ENCODE measurements at places on chromosomes 7 and 10.

GRCh38 chr10:29496341-29497162 lies 138.2 kb downstream of the SVIL start:
- DNase-seq, result no peak

GRCh38 chr7:139304517-139304916 lies 36.6 kb upstream of the FMC1 start:
- no peak for DNase-seq

- no peak for DNase-seq
These were observed 1.1 kb downstream of the ATG9B start for GRCh38 chr7:151023232-151023631.

GRCh38 chr10:77641788-77642397 lies 4.3 kb upstream of the KCNMA1 start:
- no peak for DNase-seq

DNA sequence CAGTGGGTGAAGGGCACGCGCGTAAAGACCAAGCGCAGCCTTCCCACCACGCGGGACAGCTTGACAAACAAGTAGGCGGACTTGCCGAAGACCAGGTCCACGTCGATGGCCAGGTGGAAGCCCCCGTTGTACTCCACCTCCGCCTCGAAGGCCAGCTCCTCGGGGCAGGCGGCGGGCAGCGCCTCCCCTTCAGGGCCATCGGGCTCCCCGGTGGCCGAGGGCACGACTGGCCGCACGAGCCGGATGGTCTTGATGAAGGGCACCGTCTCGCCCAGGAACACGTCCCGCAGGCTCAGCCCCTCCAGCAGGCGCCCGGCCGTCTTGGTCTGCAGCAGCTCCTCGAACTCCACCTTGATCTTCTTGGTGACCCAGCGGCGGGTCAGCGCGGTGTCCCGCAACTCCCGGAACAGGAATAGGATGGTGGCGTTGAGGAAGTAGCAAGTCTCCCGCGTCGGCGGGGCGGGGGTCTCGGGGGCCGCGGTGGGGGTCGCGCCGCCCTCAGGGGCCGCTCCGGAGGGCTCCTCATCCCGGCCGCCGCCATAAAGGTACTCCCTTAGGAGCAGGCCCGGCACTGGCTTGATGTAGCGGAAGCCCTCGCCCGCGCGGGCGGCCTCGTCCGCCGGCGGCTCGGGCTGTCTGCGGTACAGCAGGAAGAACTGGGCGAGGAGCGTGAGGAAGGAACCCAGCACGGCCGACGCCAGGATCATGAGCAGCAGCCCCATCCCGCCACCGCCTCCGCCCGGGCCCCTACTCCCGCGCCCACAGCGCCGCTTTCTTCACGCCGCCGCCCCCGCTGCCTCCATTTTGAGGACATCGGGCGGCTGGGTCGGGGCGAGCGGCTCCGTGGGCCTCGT lies 507 bp downstream of the PDZD8 start:
- no peak for DNase-seq

- no peak for DNase-seq
These were observed 5.5 kb downstream of the SKIDA1 start for GRCh38 chr10:21519941-21520436.

DNA sequence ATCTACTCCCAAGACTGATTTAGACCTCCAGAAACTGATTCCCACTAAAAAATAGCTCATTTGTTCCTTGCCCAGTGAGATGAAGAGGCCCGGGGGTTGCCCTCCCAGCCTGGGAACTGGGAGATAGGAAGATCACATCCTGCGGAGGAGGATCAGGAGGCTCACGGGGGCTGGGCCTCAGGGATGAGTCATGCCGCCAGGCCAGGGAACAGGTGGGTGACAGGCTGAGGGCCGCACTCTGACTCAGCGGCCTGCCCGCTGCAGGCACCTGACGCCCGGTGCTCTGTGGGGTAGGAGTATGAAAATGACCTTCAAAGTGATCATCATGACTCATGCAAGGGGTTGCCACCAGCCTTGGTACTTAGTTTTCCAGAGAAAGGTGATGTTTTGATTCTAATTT lies 104.5 kb upstream of the ZPBP start:
- DNase-seq, result no peak

- DNase-seq, result no peak
These were observed 39.9 kb downstream of the CHN2 start for GRCh38 chr7:29234438-29234837.

- DNase-seq, result no peak
These were observed 50.3 kb downstream of the ADCYAP1R1 start for GRCh38 chr7:31102151-31102972.

DNA sequence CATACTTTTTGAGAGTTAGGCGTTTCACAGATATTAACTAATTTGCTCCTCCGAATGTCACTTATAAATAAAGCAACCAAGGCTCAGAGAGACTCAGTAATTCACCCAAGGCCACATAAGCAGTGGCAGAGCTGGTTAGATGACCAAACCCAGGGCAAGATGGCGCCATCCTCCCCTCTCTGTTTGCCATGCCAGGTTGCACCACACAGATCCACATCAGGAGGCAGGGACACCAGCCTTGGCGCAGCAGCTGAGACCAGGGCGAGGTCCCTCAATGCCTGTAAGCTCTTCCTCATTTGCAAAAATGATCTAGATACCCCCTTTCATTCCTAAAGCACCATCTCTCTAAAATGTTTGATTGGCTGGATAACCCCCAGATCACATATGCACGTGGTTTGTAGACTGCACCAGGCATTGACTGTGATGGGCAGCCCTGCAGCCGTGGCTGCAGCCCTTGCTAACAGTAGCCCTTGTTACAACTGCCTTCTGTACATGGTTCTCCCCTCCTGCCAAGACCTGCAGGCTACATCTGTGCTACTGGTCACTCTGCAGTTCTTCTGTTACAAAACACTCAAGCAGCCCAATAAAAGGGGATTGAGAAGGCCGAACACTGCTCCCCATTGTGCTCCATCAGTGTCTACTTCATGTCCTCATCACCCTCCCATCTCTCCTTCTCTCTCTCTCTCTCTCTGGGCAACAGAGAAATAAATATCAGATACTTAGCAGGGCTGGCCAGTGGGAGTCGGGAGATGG lies 298.6 kb downstream of the PRPF18 start:
- no peak for DNase-seq

DNA sequence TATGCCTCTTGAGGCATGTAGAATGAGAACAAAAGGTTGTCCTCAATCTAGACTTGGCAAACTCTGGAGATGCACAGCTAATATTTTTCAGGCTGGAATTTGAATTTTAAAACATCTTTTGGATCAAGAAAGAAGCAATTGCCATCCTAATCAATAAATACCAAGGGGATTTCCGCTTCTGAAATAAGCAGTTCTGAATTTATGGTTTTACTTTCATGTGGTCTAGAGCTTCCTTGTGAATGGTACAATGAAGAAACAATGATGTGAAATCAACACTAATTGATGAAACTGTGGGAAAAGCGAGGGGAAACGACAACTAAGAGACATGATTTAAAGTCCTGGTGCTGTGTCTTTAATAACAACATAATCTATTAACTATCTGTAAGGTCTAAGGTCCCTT lies 1202.7 kb downstream of the SORCS3 start:
- no peak for DNase-seq

DNA sequence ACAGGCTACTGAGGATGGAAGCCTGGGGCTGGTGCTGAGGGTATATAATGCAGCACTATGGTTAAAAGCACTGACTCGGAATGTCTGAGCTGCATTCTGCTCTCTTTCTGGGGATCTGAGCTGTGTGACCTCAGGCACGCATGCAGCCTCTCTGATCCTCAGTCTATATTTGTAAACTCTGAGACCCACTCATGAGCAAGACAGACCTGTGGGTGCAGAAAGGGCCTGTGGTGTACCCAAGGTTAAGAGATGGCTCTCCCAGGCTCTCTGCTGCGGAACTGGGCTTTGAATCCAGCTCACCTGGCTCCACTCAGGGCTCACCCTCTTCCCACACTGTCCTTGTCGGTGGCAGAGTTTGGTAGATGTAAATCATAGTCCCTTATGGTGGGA lies 89.9 kb downstream of the CHST15 start:
- DNase-seq, result no peak

- DNase-seq, result no peak
These were observed 71.0 kb upstream of the TMEM140 start for GRCh38 chr7:135076882-135077281.

- peak; percentile 58 for DNase-seq
These were observed 237.2 kb downstream of the CSTF2T start for GRCh38 chr10:51462076-51462779.

DNA sequence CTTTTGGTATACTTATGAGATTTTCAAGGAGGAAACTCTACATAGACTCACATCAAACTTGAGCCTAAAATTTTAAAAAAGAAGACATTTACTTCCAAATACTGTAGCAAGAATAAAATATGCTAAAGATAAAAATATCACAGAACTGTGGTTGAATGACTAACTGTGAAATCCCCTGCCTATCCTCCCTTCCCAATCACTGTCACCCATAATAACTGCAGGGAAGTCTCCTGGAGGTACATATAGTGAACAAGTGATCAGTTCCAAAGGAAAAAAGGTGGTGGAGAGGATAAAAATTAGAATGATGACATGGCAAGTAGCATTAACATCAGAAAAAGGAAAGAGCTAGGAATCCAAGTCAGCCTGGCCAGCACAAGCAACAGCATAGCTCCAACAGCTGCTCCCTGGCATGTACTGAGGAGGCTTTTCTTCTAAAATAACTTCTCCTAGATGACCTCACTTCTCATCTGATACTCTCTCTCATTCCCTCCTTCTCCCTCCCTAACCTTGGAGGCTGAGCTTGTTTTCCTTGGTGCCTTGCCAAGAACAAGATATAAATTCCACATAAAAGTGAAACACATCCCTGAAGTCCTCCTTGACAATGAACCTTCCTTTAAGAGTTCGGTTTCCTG lies 124.0 kb downstream of the IQUB start:
- DNase-seq, result no peak

DNA sequence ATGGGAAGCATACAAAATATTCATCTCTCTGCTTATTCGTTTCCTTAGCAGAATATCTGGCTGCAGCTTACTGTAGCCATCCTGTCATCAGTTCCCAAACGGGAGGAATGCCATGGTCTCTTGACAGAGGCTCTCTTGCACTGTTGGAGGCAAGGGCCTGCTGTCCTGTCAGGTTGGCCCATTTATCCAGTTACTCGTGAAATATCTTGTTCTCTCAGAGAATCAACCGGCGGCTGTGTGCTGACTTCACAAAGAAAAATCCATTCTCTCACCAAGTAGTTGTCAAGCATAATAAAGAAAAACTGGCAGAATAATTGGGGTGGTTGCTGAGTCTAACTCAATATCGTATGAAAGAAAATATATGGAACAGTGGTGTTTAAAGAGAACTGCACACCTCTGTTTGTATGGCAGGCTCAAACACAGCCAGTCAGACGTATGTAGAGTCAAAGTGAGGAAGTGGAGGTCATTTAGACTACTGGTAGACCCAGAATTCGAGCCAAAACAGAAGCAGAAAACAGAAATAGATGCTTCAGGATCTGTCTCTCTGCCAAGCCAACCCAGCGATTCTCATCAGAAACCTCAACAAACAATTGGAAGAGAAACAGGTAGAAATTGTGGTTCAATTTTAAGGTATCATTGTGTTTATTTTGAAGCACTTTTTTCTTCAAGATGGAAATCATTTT lies 349.2 kb upstream of the PRKCQ start:
- no peak for DNase-seq

GRCh38 chr10:13705526-13706174 lies 118.9 kb downstream of the PRPF18 start:
- DNase-seq, result no peak

GRCh38 chr10:97538411-97538810 lies 34.2 kb upstream of the ANKRD2 start:
- DNase-seq, result no peak

GRCh38 chr10:119737823-119738222 lies 12.0 kb downstream of the INPP5F start:
- DNase-seq, result peak; percentile 84

- no peak for DNase-seq
These were observed 178.5 kb downstream of the PTPRN2 start for GRCh38 chr7:158409120-158409519.

- DNase-seq, result no peak
These were observed 45.5 kb upstream of the GPAM start for GRCh38 chr10:112229096-112229495.

DNA sequence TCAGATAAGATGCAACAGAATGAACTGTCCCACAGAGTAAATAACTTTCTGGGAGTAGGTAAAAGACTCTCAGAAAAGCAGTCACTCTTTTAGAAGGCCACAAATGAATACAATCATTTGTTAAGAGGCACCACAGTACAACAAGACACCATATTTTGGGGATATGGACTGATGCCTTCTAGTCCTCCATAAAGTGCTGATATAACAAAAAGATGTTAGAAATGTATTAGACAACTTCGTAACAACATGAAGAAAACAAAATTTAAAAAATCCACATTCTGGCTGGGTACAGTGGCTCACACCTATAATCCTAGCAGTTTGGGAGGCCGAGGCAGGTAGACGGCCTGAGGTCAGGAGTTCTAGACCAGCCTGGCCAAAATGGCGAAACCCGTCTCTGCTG lies 111.3 kb downstream of the HIPK2 start:
- DNase-seq, result no peak

DNA sequence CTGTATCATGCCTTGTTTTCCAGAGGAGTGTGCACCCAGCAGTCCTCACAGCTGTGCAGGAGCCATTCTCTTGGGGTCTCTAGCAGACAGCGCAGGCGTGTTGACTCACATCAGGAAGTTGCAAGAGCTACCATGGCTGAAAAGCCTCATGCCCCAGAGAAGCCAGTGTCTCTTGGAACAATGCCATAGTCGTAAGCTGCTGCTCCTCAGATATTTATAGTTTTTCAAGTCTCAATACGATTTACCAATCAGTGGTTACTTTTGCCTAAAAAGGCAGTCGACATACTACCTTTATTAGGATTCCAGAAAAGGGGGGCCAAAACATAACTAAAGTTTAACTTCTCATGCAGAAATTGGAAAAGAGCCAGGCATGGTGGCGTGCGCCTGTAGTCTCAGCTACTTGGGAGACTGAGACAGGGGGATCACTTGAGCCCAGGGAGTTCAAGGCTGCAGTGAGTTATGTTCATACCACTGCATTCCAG lies 407.7 kb downstream of the PARD3 start:
- no peak for DNase-seq

- DNase-seq, result no peak
These were observed 10.7 kb upstream of the UCN3 start for GRCh38 chr10:5354068-5354467.

DNA sequence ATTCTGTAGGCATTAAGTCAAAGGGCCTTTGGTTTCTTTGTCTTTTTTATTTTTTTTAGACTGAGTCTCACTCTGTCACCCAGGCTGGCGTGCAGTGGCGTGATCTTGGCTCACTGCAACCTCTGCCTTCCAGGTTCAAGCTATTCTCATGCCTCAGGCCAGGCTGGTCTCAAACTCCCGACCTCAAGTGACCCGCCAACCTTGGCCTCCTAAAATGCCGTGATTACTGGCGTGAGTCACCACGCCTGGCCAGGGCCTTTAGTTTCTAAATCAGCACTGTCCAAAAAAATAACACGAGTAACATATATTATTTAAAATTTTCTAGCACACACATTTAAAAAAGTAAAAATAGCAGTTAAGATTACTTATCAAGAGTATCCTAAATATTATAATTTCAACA lies 11.1 kb upstream of the ACSL5 start:
- no peak for DNase-seq

DNA sequence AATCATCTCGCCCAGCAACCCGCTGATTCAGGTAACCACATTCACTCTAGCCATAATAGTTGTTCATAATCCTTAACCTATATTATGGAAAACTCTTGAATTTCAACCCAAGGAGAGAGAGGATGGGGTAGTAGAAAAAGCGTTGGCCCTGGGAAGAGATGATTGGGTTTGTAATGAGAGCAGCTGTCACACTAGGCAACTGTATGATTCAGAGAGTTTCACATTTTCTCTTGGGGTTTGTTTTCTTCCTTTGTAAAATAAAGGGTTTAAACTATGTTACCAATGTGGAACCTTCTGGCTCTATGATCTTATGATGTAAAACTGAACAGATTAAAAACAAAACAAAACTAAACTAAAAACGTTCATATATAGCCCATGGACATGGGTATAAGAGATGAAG lies 705.2 kb upstream of the IGFBP3 start:
- DNase-seq, result no peak

Measured in keratinocyte (primary cell).